ENCODE measurements at places on chromosomes 4 and X. TPM values are rescaled to one million over a fixed set of nuclear protein-coding genes. Genes with fewer than 3 reads are reported as not detected.

DNA sequence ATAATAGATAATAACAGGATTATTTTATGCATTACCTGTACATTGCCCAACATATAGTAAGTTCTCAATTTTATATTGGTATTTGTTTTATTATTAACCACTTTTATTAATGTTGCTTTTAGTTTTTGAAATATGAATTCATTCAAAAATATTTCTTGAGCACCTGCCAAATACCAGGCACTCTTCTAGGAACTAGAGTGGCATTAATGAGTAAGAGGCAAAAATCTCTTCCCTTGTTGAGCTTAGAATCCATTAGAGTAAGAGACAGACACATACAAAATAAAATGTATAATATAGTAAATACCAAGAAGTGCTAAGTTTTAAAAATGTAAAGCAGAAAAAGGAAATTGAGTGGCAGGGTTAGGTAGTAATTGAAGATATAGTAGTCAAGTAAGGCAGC, 45.8 kb downstream of the TET2 start:
- no peak overlapping the region for H3K27ac ChIP-seq
- H3K36me3 ChIP-seq = peaks cover 33% of the 10 kb centered on the region

- no peaks in the 10 kb centered on the region for H3K4me1 ChIP-seq
- DNase-seq = no peak
- peaks cover 5% of the 10 kb centered on the region for H3K27me3 ChIP-seq
- H3K36me3 ChIP-seq = no peaks in the 10 kb centered on the region
Observed at GRCh38 chr4:118180776-118181175, 146.5 kb downstream of the NDST3 start.

GRCh38 chr4:101339332-101339731, 8.0 kb downstream of the PPP3CA start:
- no peak for DNase-seq
- H3K4me3 ChIP-seq = no peak overlapping the region
- peaks cover 2% of the 10 kb centered on the region for H3K36me3 ChIP-seq

GRCh38 chr4:61924131-61924530, 724.0 kb downstream of the ADGRL3 start:
- H3K27me3 ChIP-seq = no peaks in the 10 kb centered on the region
- no peaks in the 10 kb centered on the region for H3K36me3 ChIP-seq
- no peak for DNase-seq
- H3K4me1 ChIP-seq = no peaks in the 10 kb centered on the region
- no peak overlapping the region for H3K4me3 ChIP-seq
- H3K27ac ChIP-seq = no peak overlapping the region

DNA sequence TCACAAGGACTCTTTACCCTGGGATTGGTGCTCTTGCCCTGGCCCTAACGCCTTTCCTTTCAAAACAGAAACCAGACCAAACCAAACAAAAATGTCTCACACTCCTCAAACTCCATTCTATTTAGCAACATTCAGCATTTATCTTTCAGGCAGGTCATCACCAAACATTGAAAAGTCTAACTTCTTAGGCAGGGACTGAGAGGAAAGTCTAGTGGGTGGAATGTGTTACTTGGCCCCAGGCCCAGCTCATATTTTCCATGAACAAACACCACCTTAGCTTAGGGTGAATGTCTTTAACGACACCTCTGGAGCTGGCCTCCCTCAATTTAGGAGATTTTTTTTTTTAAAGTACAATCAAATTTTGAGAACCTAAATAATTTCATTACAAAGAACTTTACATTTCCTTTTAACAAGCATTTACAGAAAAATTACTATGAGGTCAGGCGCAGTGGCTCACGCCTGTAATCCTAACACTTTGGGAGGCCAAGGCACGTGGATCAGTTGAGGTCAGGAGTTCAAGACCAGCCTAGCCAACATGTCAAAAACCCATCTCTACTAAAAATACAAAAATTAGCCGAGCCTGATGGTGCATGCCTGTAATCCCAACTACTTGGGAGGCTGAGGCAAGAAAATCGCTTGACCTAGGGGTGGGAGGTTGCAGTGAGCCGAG, 10.2 kb upstream of the N4BP2 start:
- peak overlapping the region; percentile 60 for H3K27ac ChIP-seq
- no peaks in the 10 kb centered on the region for H3K36me3 ChIP-seq
- peak; percentile 60 for DNase-seq
- H3K4me1 ChIP-seq = peaks cover 9% of the 10 kb centered on the region
- H3K4me3 ChIP-seq = no peak overlapping the region

GRCh38 chr4:24704149-24704548, 91.2 kb upstream of the SOD3 start:
- DNase-seq = no peak
- H3K4me1 ChIP-seq = no peaks in the 10 kb centered on the region
- no peak overlapping the region for H3K27ac ChIP-seq
- no peaks in the 10 kb centered on the region for H3K36me3 ChIP-seq
- H3K27me3 ChIP-seq = peaks cover 4% of the 10 kb centered on the region

- no peak overlapping the region for H3K27ac ChIP-seq
- peaks cover 4% of the 10 kb centered on the region for H3K4me1 ChIP-seq
- H3K27me3 ChIP-seq = no peaks in the 10 kb centered on the region
- no peak for DNase-seq
- no peaks in the 10 kb centered on the region for H3K36me3 ChIP-seq
Observed at GRCh38 chr4:155944516-155944915, 9.2 kb downstream of the CTSO start.

DNA sequence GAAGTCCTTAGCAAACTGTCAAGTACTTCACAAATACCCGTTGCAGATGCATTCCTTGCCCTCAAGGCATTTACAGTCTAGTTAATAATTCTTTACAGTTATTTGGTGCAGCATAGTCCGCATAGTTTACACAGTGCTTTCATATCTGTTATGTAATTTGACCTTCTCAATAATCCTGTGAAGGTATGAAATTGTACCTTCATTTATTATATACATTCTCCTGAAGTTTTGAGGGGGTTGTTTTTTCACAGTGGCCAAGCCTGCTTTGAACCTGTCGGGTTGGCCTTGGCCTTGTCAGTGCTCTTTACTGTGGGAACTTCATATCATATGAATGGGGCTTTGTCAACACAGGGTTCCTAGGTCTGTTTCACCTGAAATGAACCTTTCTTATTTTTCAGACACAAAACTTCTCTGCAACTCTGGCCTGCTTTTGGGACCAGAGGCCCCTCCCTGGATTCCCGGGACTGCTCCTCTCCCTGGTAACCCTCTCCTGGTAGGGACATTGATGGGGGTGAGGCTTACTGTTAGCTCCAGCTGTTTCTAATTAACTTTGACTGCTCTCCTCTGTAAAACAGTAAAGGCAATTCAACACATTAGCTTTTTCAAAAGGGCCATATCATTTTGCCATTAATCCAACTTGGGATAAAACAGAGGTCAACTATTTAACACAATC, 9.1 kb downstream of the IGFBP7 start:
- H3K27me3 ChIP-seq = peaks cover 5% of the 10 kb centered on the region
- no peak overlapping the region for H3K27ac ChIP-seq
- H3K4me3 ChIP-seq = no peak overlapping the region
- no peak for DNase-seq
- no peaks in the 10 kb centered on the region for H3K36me3 ChIP-seq
- H3K4me1 ChIP-seq = no peaks in the 10 kb centered on the region

DNA sequence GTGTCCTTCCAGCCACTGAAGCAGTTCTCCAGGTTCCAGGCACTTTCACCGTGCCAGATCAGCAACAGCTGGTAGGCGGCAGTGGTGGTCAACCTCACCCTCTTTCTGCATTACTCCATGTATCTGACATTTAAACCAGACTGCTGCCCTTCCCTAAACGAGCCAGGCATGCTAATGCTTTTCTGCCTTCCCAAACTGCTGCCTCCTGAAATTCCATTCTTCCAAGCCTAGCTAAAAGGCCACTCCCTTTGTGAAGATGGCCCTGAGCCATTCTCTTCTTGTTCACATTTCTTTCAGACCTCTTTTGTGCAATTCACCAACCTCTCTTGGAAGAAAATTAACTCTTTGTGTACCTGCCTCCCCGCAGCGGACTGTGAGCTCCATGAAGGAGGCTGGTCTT, 73.7 kb downstream of the CHST7 start:
- H3K27ac ChIP-seq = no peak overlapping the region
- no peak for DNase-seq
- peaks cover 4% of the 10 kb centered on the region for H3K4me1 ChIP-seq
- no peaks in the 10 kb centered on the region for H3K27me3 ChIP-seq
- H3K36me3 ChIP-seq = peaks cover 4% of the 10 kb centered on the region
- H3K4me3 ChIP-seq = no peak overlapping the region

DNA sequence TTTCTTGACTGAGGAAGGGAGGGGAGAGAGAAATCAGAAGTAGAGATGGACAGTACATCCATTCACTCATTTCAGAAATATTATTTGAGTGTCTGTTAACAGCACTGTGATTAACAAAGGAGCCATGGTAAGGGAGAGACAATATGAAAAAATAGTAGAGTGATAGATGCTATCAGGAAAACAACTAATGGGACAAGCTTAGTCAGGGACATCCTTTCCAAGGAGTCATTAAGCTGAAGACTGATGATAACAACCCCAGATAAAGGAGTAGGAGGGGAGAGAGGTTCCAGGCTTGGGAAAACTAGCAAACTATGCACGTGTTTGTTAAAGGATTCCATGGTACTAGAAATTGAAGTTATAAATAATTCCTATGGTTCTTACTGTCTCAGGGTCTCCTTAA, 122.2 kb downstream of the CBR4 start:
- H3K27ac ChIP-seq = no peak overlapping the region
- H3K4me1 ChIP-seq = no peaks in the 10 kb centered on the region
- H3K36me3 ChIP-seq = no peaks in the 10 kb centered on the region
- no peaks in the 10 kb centered on the region for H3K27me3 ChIP-seq
- no peak for DNase-seq
- H3K4me3 ChIP-seq = no peak overlapping the region

GRCh38 chr4:110475881-110476818, at the start of gene ENPEP:
ENPEP (plus strand) TSS chr4:110476155; CDS start chr4:110476415, 260 bp downstream.
- no peaks in the 10 kb centered on the region for H3K4me1 ChIP-seq
- H3K4me3 ChIP-seq = no peak within 1 kb of the TSS
- no peak for DNase-seq
- peaks cover 22% of the 10 kb centered on the region for H3K27me3 ChIP-seq
- no peak within 1 kb of the TSS for H3K27ac ChIP-seq
- H3K36me3 ChIP-seq = no peaks in the 10 kb centered on the region

DNA sequence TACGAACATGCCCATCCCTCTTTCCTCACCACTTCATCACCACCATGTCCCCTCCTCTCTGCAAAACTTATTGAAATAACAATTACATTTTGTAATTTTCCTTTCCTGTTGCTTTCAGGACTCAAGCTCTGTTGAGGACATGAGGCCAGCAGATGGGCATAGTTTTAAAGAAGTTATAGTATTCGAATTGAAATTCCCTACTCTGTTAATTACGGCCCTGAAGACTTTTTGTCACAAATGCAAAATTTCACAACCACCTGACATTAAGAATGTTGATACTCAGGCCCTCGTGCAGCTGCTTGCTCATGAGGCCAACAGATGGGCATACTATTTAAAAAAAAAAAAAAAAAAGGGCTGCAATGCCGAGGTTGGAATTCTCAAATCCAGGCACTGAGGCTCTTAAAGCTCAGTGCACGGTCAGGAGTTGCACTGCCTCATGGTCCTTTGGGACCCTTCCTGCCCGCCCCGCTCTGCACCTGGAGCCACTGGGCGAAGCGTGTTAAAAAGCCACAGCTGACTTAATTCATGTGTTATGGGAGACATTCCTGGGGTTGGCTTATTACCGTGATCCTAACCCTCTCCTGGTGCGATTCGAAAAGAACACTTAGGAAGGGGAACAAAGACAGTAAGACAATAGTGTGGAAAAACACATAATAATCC, 34.2 kb upstream of the FAT1 start:
- no peaks in the 10 kb centered on the region for H3K4me1 ChIP-seq
- DNase-seq = no peak
- no peaks in the 10 kb centered on the region for H3K36me3 ChIP-seq
- H3K4me3 ChIP-seq = no peak overlapping the region

DNA sequence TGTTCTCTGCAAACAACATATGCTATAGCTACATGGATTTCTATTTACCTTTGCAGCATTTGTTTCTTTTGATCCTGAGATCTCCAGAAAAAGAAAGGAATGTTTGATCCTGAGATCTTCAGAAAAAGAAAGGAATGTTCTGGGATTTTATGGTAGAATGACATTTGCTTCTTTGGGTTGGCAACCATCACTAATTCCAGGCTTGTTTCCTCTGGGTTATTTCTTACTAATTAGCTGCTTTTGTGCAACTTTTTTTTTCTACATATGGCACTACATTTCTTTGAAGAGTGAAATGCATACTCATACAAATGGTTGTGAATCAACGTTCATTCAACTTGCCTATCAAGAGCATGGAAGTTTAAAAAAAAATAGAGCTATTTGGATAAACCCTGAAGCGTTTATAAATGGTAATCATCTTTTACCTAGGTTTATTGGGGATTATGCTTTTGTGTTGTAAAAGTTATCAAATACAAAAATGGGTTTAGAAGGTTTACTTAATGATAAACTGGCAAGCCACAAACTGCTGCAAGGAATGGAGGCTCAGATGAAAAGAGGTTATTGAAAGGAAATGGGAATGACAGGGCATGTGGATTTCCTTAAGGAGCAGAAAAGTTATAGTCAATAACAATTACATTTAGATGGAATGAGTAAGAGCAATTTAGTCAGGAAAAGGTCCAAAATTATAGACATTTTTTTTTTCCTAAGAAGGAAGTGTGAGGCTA, 95.6 kb upstream of the PCDH18 start:
- no peak for DNase-seq
- H3K36me3 ChIP-seq = no peaks in the 10 kb centered on the region
- H3K4me1 ChIP-seq = no peaks in the 10 kb centered on the region
- H3K27me3 ChIP-seq = no peaks in the 10 kb centered on the region
- H3K4me3 ChIP-seq = no peak overlapping the region

GRCh38 chrX:55648434-55648833, 25.2 kb downstream of the FOXR2 start:
- H3K4me1 ChIP-seq = peaks cover 3% of the 10 kb centered on the region
- H3K36me3 ChIP-seq = no peaks in the 10 kb centered on the region
- H3K27ac ChIP-seq = no peak overlapping the region
- H3K27me3 ChIP-seq = no peaks in the 10 kb centered on the region

GRCh38 chr4:2281575-2282343, 19.9 kb upstream of the MXD4 start:
- peaks cover 37% of the 10 kb centered on the region for H3K4me1 ChIP-seq
- peak overlapping the region; percentile 17 for H3K4me3 ChIP-seq
- H3K27ac ChIP-seq = peak overlapping the region; percentile 98

- no peak overlapping the region for H3K27ac ChIP-seq
- H3K4me1 ChIP-seq = no peaks in the 10 kb centered on the region
- DNase-seq = no peak
- H3K36me3 ChIP-seq = no peaks in the 10 kb centered on the region
- peaks cover 2% of the 10 kb centered on the region for H3K27me3 ChIP-seq
Observed at GRCh38 chr4:148782284-148782683, 340.1 kb upstream of the NR3C2 start.

DNA sequence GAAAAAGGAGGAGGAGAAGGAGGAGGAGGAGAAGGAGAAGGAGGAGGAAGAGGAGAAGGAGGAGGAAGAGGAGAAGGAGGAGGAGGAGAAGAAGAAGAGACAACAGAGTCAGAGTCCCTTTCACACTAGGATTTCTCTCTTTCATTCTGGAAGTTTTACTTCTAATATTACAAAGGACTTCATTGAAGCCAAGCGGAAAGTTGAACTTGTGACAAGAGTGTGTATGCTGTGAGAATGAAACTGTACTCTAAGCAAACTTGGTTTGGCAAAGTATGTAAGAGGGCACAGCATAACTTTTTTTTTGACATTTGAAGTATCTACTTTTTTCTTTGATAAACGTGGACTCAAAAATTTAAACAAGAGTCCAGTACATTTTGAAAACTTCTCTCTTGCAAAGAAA, 48.0 kb downstream of the CXCL8 start:
- H3K27me3 ChIP-seq = no peaks in the 10 kb centered on the region
- no peak for DNase-seq

Gene CXCL5
- not detected for total RNA-seq

Gene DCX
- not detected for total RNA-seq

Gene ARSJ
- 0.05 TPM for total RNA-seq

Gene TRIM75
- total RNA-seq = not detected

Gene BMP3
- not detected for total RNA-seq

Gene NEUROG2
- total RNA-seq = not detected

All from activated naive CD4-positive, alpha-beta T cell treated with anti-CD3 and anti-CD28 coated beads for 36 hours (primary cell).